ENCODE measurements at places on chromosomes 11 and 22.

- no peak for DNase-seq
Measured at GRCh38 chr11:12745787-12746186, 71.6 kb downstream of the TEAD1 start.

GRCh38 chr11:75505916-75506692 lies 19.6 kb downstream of the GDPD5 start:
- DNase-seq = no peak

DNA sequence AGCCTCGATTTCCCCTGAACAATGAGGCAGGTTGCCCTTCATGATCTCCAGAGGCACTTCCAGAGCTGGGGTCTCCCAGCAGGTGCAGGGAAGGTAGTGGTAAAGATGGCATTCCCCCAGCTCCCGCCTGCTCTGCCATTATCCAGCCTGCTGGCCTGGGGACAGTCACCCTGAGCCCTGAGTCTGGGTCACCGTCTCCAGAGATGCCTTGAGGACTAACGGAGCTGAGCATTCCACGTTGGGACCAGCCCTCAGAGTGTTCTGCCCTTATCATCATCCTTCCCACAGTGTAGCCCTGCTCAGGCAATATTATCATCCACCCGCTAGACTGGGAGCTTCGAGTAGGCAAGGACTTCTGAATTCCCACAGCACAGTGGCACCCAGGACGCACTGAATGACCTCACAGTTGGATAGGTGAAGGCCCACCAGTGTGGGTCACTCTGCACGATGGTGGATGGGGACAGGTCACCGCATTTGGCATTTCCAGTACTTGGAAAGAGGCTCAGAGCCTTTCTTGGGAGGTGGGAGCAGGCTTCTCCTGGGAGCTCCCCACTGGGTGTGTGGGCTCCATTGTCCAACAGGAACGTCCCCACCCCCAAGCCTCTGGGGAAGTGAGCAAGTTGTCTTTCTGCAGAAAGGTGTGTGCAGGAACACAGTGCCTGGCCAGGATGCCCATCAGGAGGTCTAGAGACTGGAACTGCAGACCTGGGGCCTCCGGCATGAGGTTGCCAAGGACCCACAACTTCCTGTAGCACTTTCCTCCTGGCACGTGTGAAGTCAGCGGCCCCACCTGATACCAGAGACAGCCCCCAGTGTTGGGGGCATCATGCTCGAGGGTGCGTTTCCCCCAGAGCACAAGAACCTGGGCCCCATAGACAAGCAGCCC lies 51.4 kb upstream of the WNT7B start:
- no peak for DNase-seq

DNA sequence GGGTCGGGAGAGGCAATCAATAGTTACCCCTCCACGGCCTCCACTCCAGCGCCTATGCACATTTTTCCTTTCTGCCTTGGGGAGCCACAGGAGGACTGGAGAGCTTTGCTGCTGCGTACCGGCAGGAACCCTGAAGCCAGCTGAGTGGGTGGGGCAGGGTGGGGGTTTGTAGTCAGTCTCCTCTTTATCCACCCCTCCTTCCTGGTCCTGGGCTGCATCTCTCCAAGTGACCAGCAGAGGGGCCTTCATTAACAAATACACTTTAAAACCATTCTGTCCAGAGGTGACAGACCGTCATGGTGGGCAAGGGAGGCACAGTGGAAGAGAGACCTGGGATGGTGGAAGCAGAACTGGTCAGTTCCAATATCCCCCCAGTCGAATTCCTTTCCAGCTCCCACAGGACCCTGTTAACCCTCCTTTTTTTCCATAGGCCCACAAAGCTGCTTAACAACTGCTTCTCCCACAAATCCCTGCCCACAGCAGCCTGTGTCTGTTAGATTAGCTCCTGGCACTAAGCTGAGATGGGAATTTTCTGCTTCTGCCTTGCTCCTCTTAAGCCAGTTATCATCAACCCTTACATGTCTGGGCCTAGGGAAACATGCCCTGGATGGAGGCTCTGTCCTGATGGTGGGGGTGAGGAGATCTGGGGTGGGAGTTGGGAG lies 3.9 kb upstream of the ABCG4 start:
- DNase-seq = peak; percentile 82

GRCh38 chr11:6531267-6531752 lies 34.2 kb downstream of the DNHD1 start:
- DNase-seq = peak; percentile 53

GRCh38 chr22:40040927-40041326 lies 46.2 kb downstream of the FAM83F start:
- DNase-seq = no peak

DNA sequence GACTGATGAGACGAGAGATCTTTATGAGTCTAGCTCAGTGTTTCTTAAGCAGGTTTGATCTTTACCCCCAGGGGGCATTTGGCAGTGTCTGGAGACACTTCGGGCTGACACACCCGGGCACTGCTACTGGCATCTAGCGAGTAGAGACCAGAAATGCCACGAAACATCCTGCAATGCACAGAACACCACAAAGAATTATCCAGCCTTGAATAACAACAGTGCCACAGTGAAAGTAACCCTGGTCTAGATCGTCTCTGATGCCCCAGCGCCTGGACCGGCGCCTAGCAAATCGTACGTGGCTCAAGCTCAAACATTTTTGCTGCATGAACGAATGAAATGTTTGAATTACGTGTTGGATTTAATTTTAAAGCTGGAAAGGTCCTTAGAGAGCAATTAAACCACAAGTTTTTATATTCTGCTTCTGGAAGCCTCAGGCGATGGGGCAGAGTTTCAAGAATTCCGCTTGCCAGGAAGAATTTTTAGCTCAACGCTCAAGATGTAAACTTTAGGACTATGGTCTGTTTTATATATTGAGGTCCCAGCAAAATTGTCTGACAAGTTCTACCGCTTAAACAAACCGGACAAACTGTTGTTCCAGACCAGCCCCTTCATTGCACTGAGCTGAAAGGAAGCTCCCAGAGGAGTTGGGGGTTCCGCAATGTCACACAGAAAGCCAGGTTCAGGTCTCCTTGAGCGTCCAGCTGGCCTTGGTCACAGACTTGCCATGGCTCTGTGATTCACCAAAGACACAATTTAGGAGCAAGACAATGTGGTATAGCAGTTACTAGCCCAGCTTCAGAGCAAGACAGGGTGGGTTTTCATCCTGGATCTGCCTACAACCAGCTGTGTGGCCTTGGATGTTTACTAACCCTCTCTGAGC lies 44.2 kb upstream of the SMTN start:
- no peak for DNase-seq

DNA sequence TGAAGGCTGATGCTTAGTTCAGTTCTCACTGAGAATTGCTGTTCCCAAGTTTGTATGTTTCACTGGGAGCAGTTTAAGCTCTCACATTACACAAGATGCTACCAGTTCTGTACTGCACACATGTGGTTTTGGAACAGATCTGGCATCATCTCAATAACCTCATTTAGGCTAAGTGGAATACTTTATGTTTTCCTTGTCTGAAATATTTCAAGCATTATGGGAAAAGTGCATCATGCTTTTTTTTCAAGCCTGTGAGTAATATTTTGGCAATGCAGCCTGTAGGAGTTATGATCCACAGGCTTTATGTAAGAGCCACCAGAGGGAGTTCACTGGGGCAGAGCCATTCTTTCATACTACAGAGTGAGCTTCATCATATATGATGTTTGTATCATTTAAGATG lies 141.5 kb downstream of the OR4C45 start:
- no peak for DNase-seq

GRCh38 chr11:77310721-77311120 lies 9.2 kb upstream of the GDPD4 start:
- no peak for DNase-seq

GRCh38 chr11:8694137-8694536 lies 11.5 kb downstream of the RPL27A start:
- no peak for DNase-seq

DNA sequence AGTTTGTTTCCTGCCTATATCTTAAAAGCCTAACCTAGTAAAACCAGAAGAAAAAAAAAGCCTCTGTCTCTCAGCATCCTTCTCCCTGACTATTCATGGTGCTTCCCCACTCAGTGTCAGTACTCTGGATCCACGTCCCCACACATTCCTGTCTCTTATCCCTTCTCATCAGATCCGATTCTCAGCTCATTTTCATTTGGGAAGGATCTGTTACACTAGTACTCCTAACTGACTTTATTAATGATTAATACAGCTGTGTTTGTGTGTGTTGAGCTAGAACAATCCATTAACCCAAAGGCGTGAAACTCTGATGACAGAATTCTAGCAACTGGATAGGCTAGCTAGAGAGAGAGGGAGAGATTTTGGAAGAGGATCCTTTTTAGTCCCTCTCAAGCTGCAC lies 1.5 kb downstream of the PRRG4 start:
- no peak for DNase-seq

GRCh38 chr11:121652971-121653370 lies 200.2 kb upstream of the SORL1-AS1 start:
- DNase-seq = no peak

GRCh38 chr11:130829920-130830511 lies 86.3 kb downstream of the SNX19 start:
- DNase-seq = no peak

DNA sequence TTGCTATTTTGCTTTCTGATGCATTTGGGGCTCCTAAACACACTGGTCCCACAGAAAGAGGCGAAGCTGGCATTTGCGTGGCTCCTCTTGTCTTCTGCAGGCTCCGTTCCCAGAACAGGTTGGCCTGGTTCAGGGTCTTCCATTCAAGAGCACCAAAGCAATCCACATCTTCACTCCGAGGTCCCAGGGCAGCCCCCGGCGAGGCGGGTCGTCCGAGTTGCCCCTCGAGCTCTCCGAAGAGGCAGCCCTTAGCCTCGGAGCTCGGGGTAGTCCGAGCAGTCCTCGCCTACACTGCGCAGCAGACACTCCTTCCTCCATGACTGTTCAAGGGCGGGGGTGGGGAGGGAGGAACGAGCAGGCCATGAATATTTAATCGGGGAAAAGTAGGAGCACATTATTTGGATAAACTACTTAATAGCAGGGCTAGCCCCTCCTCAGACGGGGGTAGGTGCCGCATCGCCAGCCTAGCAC lies 321.3 kb downstream of the BLID start:
- DNase-seq = no peak

- peak; percentile 47 for DNase-seq
Measured at GRCh38 chr11:107777110-107777509, 65.3 kb upstream of the SLN start.

- DNase-seq = no peak
Measured at GRCh38 chr22:33114565-33114964, 56.4 kb upstream of the SYN3 start.

DNA sequence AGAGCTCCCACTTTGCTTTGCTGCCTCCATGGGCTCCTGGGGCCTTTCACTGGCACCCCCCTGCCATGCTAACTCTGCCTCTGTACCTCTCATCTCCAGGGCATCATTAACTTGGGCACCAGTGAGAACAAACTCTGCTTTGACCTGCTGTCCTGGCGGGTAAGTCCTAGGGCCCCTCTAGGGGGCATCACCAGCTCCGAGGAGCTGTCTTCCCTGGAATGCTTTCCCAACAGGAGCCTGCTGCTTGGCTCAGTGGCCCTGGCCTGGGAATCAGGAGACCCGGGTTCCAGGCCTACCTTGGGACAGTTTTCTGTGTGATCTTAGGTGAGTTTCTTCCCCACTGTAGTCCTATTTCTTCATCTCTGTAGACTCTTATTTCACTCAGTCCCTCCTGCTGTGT lies 5.1 kb downstream of the ACCS start:
- DNase-seq = no peak

DNA sequence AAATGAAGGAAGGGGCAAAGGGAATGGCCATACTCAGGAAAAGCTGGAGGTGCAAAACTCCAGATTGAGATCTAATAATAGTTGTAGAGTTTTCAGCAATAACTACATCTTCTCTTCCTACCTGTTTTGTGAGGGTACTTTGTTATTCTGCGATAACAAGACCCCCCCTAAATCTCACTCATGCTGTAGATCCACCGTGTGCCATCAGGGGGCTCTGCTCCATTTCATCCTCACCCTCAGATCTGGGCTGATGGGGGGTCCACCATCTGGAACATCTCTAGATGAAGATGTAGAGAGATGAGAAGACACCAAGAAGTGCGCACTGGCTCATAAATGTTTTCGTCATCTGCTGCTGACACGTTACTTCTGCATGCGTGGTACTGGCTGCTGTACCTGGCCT lies 135.9 kb upstream of the KIRREL3 start:
- DNase-seq = no peak

GRCh38 chr11:101470881-101471520 lies 112.8 kb downstream of the TRPC6 start:
- no peak for DNase-seq

- DNase-seq = no peak
Measured at GRCh38 chr11:102079625-102080024, 30.6 kb upstream of the YAP1 start.

GRCh38 chr22:18909556-18909955 lies 3.4 kb downstream of the DGCR6 start:
- no peak for DNase-seq

- DNase-seq = no peak
Measured at GRCh38 chr22:32600147-32600546, 125.5 kb downstream of the FBXO7 start.

- DNase-seq = no peak
Measured at GRCh38 chr22:20423906-20424551, 13.6 kb downstream of the SCARF2 start.

DNA sequence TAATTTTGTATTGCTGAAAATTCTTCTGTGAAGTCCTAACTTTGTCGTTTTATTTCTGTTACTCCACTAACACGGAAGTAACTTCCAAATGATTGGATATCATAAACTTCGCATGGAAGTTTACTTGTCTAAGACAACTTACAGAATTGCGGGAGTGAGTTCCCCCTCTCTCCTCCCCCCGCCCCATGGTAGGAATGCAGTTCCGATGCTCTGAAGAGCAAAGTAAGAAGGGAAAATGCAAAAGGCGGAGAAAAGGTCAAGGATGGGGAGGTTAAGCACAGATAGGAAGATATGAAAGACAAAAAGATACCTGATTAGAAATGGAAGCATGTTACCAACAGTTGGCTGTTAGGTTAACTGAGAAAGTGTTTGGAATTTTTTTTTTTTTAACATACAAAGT lies 1.3 kb downstream of the EIF3M start:
- no peak for DNase-seq

- DNase-seq = no peak
Measured at GRCh38 chr22:29596408-29596807, 7.0 kb upstream of the NF2 start.

DNA sequence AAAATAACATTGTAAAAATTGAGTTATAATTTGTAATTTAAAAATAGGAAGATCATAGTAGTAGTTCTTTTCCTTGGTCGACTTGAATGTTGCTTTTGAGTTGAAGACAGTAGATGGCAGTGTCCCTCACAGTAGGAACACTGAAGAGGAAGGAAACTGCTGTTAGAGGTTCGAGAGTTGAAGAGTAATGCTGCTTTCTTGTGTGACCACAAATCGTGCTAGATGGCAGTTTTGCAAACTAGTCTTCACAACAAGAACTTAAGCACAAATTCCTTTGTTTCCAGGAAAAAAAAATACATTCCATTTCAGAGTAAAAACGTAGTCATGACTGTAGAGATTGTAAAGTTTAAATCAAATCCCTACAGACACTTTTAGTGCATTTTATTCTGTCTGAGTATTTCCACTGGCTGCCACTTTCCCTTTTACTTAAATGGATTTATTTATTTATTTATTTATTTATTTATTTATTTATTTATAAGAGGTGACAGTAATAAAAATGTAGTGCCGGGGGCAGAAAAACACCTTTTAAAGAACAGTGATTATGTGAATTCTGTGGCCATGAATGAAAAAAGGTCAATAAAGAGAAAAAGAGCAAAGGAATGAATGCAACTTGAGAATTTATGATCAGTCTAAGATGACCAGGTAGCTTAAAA lies 54.6 kb downstream of the SPECC1L start:
- DNase-seq = peak; percentile 78

- no peak for DNase-seq
Measured at GRCh38 chr22:20982563-20982882, 426 bp downstream of the LZTR1 start.

- no peak for DNase-seq
Measured at GRCh38 chr11:100923555-100923954, 206.1 kb downstream of the PGR start.

All from GM10248 (cell line).